ENCODE measurements at places on chromosomes 2 and 18.

GRCh38 chr2:118750959-118751565, 96.4 kb downstream of the EN1 start:
- DNase-seq = no peak

DNA sequence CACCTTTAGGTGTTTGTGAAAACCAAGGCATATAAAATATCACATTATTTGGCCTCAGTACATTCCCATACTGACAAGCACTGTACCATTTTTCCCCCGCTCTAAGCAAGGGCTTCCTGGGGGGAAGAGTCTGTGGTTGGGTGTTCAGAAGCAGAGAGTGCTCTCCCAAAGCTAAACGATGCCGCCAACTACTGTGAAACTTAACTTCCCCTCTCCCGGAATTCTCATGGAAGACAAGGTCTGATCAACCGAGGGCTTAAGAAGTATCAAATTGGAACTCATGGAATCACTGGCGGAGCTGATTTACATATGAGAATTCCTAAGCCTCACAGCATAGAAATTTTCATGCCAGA, 433 bp upstream of the MFF start:
- peak; percentile 22 for DNase-seq

GRCh38 chr2:49210191-49210590, 55.9 kb upstream of the FSHR start:
- DNase-seq = no peak

- no peak for DNase-seq
Observed at GRCh38 chr18:75742516-75742915, 315.0 kb upstream of the SMIM21 start.

DNA sequence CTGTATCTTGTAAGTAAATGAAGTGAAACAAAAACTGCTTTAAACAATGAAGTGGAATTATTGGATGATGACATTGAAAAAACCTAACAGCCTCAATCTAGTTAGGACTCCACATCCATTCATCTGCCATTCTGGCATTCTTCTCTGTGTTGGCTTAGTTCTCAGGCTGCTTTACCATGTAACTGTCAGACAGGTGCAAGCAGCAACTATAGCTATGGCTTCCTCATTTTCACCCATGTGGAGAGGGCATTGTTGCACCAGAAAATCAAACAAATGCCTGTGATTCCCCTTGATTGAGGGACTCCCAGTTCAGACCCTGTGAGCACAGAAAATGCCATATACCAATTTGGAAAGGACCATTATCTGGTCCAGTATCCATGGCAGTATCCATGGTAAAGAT, 129.5 kb upstream of the NYAP2 start:
- DNase-seq = no peak

DNA sequence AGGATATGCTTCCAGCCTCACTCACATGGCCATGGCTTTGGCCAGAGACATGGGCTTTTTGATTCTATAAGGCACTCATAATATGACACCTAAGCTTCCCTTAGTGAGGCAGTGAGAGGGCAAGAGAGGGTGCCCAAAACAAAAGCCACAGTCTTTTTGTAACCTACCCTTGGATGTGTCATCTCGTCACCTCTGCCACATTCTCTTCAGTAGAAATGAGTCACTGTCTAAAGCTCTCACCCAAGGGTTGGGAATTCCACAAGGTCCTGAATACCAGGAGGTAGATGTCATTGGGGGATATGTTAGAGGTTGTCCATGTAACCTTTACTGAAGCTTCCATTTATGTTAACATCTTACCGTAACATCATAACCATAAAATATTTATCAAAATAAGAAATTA, 108.4 kb downstream of the ALMS1 start:
- no peak for DNase-seq

DNA sequence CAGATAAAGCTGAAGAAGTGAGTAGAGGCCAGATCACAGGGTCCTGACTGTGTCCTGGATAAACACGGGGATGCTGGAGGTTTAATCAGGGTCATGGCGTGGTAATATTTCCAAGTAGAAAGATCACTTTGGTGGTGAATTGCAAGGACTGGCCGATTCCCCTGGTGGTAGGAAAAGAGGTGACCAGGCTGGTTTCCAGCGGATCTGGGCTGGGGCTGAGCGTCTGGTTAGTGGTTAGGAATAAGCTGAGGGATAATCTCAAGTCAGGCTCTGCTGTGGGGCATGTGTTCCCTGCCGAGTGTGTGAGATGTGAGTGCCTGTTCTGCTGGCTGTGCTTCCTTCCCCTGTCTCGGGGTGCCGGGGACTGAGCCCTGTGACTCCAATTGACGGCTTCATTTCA, 484.0 kb downstream of the TSN start:
- DNase-seq = no peak

- no peak for DNase-seq
Observed at GRCh38 chr2:159153463-159153862, 133.0 kb downstream of the WDSUB1 start.

- DNase-seq = peak; percentile 47
Observed at GRCh38 chr2:190763901-190764514, 115.1 kb downstream of the NAB1 start.

GRCh38 chr2:54878182-54878581, 154.7 kb downstream of the EML6 start:
- DNase-seq = peak; percentile 53

GRCh38 chr2:232242316-232242715, 136.2 kb upstream of the ALPP start:
- no peak for DNase-seq

DNA sequence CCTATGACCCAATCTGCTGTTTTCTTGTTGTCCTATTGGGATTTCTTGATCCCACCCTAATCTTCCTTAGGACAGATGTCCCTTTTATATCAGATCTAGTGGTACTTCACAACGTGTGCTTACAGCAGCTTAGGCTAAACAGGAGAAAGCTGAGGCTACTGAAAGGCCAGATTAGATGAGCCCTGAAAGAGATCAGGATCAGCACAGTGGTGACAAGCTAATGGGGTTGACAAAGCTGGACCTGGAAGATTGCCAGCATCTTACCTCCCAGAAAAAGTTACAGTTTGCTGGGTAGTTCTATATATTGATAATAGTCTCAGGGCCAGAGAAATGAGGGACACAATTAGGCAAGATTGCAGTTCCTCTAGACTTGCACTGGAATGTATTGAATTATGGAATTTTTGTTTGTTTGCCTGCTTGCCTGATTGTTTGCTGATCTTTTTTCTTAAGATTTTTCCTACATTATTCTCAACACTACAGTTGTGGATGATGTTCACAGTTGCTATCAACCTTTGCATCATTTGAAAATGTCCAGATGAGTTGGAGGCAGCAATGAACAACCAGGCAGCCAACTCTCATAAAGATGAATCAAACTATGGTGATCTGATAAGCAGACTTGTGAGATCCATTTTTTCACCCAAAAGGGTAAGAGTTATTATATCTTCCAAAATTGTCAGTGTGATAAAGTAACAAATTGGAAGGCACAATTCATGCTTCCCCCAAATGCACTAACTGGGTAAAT, 49.1 kb upstream of the PIK3C3 start:
- no peak for DNase-seq

- DNase-seq = no peak
Observed at GRCh38 chr2:155266109-155266508, 567.6 kb downstream of the KCNJ3 start.

DNA sequence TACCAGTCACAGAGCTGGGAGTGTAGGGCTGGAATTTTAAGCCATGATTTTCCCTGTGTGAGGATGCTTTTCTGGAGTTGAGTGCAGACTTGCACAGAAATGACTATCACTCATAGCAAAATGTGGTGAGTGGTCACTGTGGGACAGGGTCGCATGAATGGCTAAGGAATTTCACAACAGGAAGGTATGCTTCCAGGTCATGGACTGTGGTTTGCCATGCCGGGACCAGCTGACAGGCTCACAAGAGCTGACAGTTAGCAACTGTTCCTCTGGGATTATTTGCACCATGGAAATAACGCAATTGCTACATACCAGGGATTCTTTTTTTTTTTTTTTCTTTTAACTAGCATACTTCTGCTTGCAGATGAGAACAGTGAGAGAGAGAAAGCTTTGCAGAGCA, 3.8 kb upstream of the UXS1 start:
- no peak for DNase-seq

GRCh38 chr2:233991196-233991595, 59.3 kb upstream of the SPP2 start:
- DNase-seq = no peak

- peak; percentile 55 for DNase-seq
Observed at GRCh38 chr18:79949697-79950487, 1.6 kb downstream of the SLC66A2 start.

- no peak for DNase-seq
Observed at GRCh38 chr2:59425247-59425646, 1128.2 kb downstream of the BCL11A start.

DNA sequence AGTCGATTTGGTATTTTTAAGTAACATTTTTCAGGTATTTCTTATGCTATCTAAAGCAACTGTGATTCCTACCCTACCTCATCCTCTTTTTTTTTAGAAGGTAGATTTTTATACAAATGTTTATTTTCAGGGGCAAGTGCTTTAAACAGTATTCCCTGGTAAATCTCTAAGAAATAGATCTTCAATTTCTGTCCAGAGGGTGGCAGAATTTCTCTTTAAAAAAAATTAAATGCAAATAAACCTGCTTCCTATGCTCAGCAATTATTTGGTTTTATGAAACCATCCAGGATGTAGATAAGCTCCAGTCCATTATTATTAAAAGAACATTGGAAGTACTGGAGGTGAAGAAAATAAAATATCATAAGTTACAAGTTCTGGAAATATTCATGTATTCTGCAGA, 191.9 kb downstream of the MYO3B start:
- peak; percentile 12 for DNase-seq

DNA sequence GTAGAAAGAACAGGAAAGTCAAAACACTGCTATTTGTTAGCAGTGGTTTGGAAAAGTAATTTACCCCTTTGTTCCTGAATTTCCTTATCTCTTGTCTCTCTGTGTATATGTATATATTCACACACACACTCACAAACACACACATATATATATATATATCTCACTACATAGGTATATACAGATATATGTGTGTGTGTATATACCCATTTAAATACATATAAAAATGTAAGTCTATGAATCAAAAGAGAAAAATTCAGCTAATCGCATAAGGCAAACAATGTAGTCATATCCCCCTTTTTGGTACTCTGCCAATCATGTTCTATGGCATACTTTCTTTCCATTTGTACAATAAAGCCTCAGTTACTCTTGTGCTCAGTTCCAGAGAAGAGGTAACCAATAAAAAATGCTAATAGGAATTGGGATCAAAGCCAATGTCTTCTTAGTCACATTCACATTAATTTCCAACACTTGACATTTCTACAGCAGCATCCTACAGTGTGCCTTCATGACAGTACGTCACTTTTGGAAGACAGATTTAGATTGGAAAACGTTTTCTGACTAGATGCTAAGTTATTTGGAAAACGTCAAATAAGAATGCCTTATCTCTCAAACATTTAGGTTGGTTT, 94.6 kb downstream of the MC4R start:
- DNase-seq = no peak

DNA sequence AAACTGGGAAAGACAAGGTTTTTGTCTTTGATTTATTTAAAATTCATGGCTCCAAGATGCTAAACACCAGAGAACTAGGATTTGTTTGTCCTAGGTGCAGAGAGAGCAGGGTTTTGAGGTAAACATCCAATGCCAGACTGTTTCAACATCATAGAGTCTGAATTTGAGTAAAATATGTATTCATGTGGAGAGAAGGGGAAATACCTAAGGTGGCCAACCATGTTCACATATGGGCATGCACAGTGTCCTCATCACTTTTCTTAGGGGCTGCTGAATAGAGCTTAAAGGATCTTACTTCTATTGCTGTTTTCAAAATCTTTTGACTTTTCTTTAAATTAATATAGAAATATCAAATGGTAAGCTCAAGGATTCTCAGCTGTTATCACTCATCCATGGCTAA, 287.0 kb upstream of the CCDC68 start:
- no peak for DNase-seq

DNA sequence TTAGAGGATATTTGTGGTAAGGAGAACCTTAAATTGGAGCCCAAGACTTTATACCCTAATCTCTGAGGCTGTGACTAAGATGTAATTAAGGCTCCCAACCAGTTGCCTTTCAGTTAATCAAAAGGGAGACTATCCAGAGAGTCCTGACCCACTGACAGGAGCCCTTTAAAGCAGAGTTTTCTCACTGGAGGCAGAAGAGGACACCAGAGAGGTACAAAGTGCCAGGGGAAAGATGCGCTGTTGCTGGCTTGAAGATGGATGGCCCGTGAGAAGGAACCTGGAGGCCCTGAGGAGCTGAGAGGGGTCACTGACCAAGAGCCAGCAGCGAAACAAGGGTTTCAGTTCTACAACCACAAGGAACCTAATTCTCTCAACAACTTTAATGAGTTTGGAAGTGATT, 137.3 kb downstream of the TMEM131 start:
- no peak for DNase-seq

GRCh38 chr2:74524955-74525716, 895 bp downstream of the DQX1 start:
- DNase-seq = no peak

GRCh38 chr2:27572439-27572838, 10.4 kb upstream of the ZNF512 start:
- DNase-seq = no peak

DNA sequence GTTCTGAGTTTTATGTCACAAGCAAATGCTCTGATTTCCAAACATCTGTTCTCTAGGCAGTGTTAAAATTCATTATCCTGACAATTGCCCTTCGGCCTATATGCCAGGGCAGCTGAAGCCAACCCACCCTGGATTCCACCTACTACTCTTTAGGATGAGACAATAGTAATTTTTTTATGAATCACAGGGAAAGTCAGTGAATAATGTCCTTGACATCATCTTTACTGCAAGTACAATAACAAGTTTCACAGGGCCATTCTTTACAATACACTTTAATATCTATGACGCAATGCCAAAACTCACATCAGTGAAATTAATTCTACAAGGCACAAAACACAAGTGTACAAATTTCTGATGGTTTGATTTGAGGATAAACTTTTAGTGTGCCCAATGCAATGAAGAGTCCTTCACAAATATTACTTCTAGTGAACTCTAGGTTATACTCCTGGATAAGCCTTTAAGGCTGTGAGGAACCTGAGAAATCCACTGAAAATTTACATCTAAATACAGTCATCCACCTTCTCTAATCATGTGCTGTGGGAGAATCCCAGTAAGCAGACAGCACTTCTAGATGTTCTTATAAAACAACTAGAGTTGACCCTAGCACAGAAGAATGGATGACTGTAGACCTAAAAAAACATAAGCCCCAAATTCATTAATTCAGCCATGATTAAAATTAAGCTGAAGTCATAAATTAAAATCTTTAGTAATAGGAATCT, 77.3 kb upstream of the CTLA4 start:
- DNase-seq = no peak

- DNase-seq = peak; percentile 93
Observed at GRCh38 chr2:219289537-219290361, 10.6 kb downstream of the DNAJB2 start.

- peak; percentile 99 for DNase-seq
Observed at GRCh38 chr2:238060542-238061314, at the start of gene SCLY. Gene SCLY, plus strand, starts transcription at chr2:238061001. Its CDS starts 54 bp downstream, at chr2:238061055.

- no peak for DNase-seq
Observed at GRCh38 chr2:109214651-109215371, 85.8 kb downstream of the SH3RF3 start.

DNA sequence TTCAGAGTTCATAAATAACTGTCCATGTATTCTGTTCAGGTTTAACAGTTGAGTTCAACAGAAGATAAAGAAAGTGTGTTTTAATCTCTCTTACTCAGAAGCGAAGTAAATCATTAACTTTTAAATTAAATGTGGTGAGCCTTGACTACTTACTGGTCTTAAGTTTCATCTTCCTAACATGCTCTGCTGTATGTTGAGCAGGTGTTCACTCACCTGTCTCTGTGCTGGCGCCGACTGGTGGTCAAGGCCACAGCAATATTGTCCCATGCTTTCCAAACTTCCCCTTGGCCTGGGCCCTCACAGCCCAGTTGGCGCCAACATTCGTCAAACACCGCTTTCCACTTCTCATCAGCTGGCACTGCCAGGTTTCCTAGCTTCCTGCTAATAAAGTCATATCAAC, 17.0 kb upstream of the MPP4 start:
- DNase-seq = no peak
